ENCODE measurements at places on chromosomes 1 and 21.
A peak's percentile ranks its signal among the peaks of the same experiment; 100 is the strongest.

DNA sequence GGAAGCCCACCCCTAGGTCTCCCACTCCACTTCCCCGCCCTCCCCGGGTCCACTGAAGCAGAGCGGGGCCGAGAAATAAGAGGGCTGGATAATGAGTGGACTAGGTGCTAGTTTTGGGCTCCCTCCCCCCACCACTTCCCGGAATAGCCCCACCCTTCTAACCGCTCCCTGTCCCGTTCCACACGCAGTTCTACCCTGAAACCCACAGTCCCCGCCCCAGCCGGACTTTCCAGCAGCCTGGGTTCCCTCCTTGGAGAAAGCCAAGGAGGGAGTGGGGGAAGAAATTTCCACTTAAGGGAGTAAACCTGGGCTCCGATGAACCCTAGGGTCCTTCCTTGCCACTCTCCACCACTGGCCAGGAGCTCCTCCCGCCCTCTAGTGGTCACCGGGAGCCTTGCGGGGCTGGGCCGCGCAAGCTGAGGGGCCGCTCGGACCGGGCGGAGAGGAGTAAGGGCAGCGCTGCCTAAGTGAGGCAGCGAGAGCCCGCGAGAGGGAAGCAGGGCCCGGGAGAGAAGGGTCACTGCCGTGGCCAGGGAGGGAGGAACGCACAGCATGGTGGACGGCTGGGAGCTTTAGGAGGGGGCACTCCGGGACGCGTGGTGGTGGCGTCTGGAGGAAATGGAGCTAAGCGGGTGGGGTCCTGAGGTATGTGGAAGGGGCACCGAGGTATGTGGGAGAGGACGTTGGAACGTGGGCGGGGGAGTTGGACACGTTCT lies 14.3 kb downstream of the THBS3 start:
- peak; percentile 80 for DNase-seq

DNA sequence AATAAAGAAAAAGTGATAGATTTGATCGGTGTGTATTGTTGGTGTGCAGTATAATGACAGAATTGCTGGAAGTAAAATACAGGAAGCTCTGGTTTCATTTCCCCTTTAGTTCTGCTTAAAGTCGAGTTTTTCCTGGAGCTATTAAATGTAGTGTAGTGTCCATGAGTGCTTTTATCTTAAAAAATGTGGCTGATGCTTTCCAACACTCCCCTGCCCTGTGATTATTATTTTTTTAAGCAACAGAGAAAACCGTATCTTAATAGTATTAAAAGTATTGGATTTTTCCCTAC lies 1.1 kb downstream of the LGALS8 start:
- DNase-seq: no peak

GRCh38 chr1:42832641-42833240 lies 13.7 kb upstream of the ZNF691 start:
- DNase-seq: no peak

- no peak for DNase-seq
These were observed 25.2 kb upstream of the IKBKE start for GRCh38 chr1:206445116-206445515.

GRCh38 chr1:11708554-11709350 lies 17.2 kb downstream of the DRAXIN start:
- DNase-seq: no peak

DNA sequence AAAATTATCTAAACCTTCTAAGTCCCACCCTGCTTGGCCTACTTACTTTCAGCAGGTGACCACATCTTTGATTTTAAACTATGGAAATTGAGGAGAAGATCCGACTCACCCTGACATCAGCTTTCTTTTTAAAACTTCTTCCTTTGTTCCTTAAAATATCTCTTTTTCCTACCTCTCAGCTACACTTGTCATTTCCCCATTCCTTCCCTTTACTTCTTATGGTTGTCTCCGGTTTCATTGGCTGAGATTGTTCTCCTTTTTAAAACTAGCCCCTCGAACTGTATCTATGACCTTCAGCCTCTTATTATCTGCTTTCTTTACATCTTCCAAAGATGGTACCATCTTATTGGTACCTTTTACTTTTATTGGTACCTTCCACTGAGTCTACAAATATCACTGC lies 87.8 kb upstream of the NRIP1 start:
- DNase-seq: no peak

DNA sequence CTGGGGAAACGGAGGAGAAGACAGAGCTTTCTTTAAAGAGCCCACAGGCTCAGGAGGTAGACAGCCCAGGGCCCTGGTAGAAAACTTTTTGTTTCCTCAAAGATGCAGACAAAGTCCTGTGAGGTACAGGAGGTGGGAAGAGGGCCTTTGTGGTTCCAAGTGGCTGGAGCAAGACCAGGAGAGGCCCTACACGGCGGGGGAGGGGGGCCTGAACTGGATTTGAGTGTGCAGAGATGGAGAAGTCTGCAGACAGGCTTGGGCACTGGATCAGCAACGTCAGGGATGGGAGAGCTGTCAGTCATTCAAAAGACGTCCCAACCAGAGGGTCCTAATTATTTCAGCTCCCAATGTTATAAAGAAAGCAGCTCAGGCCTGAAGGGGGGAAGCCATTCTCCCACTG lies 126.2 kb downstream of the EPHB2 start:
- no peak for DNase-seq

GRCh38 chr21:17708522-17709265 lies 96.0 kb upstream of the BTG3 start:
- DNase-seq: no peak

- DNase-seq: no peak
These were observed 29.8 kb downstream of the IFNGR2 start for GRCh38 chr21:33433001-33433400.

DNA sequence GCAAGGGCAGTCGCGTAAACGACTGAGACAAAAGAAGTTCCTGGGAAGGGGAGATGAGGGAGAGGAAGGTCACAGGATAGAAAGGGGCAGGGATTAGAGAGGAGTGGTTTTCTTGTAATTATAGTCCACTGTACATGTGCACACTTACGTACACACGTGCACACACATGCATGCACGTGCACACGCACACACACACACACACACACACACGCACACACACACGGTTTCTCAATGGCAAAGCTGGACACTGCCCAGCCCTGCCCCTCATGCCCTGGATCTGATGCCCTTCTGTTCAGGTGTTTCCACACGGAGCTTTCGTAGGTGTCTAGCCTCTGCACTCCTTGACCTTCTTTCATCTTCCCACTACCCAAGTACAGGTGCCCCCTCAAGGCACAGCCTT lies 3.9 kb downstream of the OR2B11 start:
- DNase-seq: no peak

GRCh38 chr1:167198518-167199133 lies 22.1 kb upstream of the POU2F1 start:
- DNase-seq: no peak

DNA sequence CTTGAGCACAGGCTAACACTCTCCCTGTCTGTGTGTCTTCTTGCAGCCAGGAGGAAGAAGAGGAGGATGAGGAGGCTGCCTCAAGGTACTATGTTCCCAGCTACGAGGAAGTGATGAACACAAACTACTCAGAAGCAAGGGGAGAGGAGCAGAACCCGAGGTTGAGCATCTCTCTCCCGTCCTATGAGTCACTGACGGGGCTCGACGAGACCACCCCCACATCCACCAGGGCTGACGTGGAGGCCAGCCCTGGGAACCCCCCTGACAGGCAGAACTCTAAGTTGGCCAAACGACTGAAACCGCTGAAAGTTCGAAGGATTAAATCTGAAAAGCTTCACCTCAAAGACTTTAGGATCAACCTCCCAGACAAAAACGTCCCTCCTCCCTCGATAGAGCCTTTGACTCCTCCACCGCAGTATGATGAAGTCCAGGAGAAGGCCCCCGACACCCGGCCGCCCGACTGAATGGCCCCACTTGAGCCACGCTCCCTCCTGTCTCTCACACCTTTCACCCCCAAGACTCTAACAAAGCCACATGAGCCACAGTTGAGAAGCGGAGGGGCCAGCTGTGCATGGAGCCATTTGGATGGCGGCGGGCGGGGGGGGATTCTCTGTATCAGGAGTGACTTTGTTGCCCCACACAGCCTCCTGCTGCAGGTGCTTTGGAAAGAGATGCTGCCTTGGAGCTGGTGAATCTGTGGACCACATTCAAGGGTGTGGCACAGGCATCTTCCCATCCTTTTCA lies 27.6 kb upstream of the FHAD1 start:
- no peak for DNase-seq

- no peak for DNase-seq
These were observed 4.9 kb upstream of the MAPKAPK2 start for GRCh38 chr1:206679738-206680211.

DNA sequence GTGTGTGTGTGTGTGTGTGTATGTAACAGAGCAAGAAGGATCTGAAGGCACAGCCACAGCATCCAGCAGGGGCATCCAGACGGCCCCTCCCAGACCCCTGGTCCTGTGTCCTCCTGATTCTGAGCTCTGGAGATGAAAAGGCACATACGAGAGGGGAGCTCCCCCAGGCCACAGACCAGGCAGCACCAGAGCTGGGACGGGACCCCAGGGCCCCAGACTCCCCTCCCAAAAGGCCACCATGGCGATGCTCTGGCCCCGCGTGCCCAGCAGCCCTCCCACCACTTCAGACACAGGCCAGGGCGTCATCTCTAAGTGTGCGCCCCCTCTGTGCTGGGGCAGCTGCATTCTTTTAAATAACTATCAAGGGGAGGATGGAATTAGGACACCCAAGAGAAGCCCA lies 245.8 kb downstream of the MATN1 start:
- no peak for DNase-seq

DNA sequence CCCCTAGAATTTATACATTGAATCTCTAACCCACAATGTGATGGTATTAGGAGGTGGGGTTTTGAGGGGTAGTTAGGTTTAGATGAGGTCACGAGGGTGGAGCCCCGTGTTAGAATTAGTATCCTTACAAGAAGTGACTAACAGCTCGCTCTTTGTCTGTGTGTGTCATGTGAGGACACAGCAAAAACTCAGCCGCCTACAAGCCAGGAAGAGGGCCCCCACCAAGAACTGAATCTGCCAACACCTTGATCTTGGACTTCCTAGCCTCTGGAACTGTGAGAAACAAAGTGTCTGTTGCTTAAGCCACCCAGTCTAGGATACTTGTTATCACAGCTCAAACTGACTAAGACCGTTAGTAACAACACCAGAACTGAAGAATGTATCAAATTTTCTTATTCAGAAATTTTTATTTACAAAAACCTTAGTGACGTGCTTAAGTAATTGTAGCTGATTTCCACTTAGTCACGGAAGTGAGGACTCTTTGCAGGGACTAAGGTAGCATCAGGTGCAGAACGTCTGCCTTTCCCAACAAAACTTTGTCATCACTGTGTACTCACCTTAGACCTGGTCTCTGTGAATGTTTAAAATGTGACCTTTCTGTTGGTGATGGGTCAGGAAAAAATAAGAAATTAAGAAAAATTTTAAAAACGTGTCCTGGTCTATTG lies 24.5 kb upstream of the LRRC8C start:
- peak; percentile 86 for DNase-seq

DNA sequence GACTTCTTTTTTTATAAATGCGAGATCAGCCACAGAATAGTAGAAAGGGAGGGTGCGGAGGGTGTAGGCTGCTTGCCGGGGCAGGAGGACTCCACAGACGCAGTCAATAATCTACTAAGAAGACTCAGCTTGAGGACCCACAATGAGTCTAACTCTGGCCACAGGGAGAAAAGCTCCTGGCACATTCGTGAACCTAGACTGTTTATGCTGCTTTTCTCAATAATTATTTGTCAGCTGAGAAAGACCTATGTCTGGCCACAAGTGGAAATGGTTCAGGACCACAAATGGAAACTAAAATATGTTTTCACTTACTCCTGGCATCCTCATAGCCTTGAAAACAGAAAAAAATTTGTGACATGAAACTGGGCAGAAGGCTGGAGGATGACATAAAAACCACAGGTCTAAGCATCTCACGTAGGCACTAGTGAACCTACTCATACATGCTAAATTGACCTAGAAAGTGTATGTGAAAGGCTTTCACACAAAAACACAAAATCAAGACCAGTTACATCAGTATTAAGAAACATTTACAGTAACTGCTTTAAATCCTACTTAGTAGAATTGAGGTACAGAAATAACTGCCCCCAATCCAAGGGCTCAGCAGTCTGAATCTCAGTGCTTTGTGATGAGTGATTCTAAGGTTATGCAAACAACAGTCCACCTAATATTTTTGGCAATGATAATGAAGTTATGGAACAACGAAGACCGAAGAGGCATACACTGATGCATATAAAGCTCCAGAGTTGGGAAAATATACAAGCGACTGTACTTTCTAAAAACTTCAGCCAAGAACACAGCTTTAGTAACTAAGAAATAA lies 159.5 kb downstream of the SLC45A1 start:
- no peak for DNase-seq

GRCh38 chr1:37434292-37435225 lies 39.8 kb upstream of the ZC3H12A start:
- DNase-seq: peak; percentile 62

GRCh38 chr1:6412896-6413295 lies 6.8 kb downstream of the HES2 start:
- DNase-seq: no peak

DNA sequence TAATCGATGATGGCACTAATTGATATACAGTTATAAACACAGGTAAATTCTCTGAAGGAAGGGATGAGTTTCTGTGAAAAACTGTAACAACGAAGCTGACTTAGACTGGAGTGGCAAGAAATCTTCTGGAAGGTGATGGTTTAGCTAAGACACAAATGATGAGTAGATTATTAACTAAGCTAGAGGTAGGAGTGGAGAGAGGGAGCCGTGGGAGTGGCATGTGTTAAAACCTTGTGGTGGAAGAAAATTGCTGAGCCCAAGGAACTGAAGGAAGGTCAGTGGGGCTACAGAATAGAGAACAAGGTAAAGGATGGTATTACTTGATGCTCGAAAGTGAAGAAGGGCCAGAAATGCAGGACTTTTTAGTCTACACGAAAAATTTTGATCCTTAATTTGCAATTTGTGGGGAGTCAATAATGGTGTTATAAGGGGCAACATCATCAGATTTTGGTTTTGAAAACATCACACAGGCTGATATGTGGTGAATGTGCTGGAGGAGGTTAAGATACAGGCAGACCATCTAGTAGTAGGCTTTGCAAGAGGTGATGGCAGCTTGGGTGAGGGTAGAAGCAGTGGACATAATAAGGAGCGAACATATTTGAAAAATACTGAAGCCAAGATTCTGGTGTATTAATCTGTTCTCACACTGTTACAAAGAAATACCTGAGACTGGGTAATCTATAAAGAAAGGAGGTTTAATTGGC lies 93.8 kb downstream of the S1PR1 start:
- no peak for DNase-seq

- no peak for DNase-seq
These were observed 72.1 kb downstream of the GPR52 start for GRCh38 chr1:174519844-174520243.

All from CD4-positive, alpha-beta T cell treated with Interleukin-12 subunit alpha and Interleukin-12 subunit beta, for 1 hour (primary cell).